ENCODE measurements at places on chromosomes 7 and 10.

GRCh38 chr7:98728555-98728954, 111.5 kb downstream of the NPTX2 start:
- DNase-seq = no peak

- no peak for DNase-seq
These were observed 1.8 kb upstream of the SEC24C start for GRCh38 chr10:73742454-73742734.

DNA sequence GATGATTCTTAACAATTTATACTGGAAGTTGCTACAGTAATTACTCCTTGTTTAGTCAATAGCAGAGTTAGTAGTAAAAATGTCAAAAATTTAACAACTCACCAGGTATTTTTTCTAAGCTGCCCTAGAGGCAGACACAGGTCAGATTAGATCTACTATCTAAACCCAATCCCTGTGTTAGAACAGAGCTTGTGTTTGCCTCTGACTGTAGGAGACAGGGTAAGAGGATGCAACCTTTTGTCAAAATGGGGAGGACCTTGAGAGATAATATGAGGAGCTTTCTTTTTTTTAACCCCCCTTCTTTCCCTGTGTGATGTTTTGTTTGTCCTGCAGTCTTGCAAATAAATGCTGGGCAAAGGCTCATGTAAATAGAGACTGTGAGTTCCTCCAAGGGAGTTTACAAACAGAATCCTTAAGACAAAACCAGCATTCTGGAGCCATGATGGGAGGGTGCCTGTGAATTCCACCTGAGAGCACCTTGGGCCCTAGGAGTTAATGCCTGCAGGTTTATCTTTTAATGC, 353.1 kb downstream of the GATA3 start:
- DNase-seq = no peak

DNA sequence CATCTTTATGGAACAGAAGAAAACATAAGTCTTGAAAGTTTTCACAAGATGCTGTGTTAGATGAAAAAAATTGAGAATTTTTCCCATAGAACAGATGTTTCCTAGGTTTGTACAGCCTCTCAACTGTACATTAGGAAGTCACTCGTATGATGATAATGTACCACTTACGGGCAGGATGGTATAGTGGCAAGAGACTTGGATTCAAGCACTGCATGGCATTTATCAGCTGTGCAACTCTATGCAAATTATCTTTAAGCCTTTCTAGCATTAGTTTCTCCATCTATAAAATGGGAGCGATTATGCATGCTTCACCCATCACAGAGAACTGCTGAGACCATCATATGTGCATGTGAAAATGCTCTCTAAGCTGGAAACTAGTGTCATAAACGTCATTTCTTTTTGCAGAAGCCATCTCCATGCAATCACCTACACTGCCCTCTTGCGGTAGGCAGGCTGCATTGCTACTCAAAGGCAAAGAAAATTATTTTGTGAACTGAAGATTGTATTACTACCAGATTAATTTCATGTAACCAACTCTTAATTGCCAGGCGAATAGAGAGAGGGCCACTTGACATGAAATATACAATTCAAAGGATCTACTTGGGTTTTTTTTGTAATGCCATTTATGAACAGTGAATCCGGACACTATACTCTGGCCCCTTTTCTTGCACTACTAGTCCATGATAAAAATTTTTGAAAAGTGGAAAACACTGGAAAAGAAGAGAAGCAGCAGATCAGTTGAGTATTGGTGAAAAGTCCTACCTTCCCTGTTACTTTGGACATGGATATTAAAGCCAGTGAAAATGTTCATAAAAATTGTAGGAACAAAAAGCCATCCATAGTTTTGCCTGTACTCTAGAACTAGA, 102.3 kb downstream of the JAZF1 start:
- DNase-seq = peak; percentile 70

DNA sequence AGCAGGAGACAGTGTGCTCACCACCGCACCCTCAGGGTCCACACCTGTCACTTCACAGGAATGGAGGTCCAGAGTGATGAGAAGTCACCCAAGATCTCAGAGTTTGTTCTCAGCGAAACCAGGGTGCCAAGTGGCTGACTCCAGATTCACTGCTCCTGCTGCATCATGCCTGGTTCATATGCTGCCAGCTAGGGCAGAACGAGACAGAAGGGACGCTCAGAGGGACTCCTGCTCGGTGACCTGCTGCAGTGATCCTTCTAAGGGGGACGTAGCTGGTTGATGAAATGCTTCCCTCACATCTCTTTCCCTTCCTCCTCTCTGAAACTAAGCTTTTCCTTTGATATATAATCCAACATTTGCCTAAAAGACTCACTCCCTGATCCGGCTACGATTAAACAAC, 248.5 kb downstream of the SFMBT2 start:
- DNase-seq = no peak

GRCh38 chr7:24059775-24060174, 224.2 kb upstream of the NPY start:
- DNase-seq = no peak

DNA sequence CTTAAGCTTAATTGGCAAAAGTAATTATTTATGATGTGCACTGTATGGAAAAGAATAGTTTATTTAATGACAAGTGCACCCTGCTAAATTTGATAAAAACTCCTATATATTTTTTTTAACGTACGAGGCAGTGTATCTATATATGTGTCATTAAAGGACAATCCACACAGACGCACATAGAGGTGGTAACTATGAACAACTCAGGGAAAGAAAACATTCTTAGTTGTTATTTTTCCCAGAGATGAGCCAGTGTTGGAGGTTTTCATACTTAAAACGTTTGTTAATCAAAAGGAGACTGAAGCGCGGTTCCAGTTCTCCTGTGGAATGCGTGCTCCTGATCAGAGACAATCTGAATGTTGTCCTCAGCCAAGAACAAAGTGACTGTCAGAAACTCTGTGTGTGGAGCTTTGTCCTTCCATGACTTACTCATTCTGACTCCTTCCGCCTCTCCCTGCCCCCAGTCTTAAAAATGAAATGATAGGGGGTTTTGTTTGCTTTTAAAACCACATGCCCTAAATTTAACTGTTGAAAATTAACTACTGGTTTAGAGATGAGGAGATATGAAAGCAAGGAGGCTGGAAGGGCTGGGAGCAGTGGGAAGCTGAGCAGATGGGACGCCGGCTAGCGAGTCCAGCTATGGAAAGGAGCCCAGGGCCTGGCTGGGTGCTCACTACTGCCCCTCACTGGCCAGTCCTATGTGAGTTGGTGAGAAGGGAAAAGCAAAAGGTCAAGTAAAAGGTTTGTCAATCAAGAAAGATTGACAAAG, 99.6 kb downstream of the SVIL start:
- no peak for DNase-seq

Data from inflammatory macrophage (primary cell).